ENCODE measurements at places on chromosomes 12 and 14. TPM values are rescaled to one million over a fixed set of nuclear protein-coding genes. Genes with fewer than 3 reads are reported as not detected.

Gene NUAK1
- total RNA-seq, result 3.0 TPM

Gene CLEC4C
- total RNA-seq, result not detected

Gene ACSS3
- 24.5 TPM for total RNA-seq

Gene TMEM132D
- not detected for total RNA-seq

Gene HCAR2
- total RNA-seq, result not detected

Gene NRXN3
- 0.18 TPM for total RNA-seq

Gene MIP
- total RNA-seq, result not detected

Gene GPRC5D
- total RNA-seq, result not detected

Gene ZFHX2
- 0.41 TPM for total RNA-seq

- DNase-seq, result no peak
Measured at GRCh38 chr12:130707571-130707891, 8.6 kb downstream of the RIMBP2 start.

GRCh38 chr12:24507827-24508226, 441.1 kb downstream of the BCAT1 start:
- DNase-seq, result no peak

GRCh38 chr14:104184911-104185499, 46.6 kb downstream of the KIF26A start:
- no peak for DNase-seq

DNA sequence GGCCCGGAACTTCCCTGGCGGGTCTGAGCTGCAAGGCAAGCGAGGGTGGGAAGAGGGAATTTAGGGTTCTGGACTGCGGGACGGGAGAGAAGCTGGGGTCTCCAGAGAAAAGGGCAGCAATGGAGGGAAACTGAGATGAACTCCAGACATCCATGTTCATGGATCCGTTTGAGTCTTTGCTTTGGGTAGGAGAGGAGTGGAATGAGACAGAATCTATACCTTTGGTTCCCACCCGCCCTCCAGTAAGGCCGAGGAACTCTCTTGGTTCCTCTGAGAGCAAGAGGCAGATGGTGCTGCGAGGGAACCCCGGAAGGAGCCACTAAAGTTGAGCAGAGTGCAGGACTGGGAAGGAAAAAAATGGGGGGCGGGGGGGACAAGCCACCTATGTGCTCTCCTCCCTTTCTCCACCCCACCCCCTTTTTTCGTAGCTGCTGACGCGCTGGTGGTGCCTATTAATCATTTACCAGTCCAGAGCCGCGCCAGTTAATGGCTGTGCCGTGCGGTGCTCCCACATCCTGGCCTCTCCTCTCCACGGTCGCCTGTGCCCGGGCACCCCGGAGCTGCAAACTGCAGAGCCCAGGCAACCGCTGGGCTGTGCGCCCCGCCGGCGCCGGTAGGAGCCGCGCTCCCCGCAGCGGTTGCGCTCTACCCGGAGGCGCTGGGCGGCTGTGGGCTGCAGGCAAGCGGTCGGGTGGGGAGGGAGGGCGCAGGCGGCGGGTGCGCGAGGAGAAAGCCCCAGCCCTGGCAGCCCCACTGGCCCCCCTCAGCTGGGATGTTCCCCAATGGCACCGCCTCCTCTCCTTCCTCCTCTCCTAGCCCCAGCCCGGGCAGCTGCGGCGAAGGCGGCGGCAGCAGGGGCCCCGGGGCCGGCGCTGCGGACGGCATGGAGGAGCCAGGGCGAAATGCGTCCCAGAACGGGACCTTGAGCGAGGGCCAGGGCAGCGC, 1.2 kb downstream of the SSTR1 start:
- DNase-seq, result peak; percentile 17

DNA sequence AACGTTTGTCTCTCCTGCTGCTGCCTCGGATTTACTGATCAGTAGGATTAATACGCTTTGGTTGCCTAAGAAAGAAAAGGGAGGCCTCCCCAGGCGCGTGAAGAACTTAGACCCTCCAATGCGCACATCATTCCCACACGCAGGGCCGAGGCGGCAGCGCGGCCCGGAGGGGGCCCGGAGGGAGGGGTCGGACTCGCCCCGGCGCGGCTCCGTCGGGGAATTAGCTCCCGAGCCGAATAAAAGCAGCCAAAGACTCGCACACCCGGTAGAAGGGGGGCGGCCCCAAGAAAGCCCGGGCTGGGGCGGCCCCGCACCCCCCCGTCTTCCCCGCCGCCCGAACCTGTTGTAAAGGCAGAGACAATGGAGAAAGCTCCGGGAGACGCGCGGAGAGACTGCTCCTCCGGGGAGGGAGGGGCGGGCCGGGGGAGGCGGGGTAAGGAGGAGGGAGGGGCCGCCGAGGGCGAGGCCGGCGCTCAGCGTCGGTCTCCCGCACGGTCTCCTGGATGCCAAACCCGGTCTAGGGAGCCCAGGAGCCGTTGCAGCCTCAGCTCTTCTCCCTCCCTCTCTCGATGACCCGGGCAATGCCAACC, at the start of gene NELL2:
NELL2 (minus strand) TSS at position 362 of the 590 bp plus-strand sequence. CDS start 446 bp downstream, outside the sequence.
- peak; percentile 0 for DNase-seq

DNA sequence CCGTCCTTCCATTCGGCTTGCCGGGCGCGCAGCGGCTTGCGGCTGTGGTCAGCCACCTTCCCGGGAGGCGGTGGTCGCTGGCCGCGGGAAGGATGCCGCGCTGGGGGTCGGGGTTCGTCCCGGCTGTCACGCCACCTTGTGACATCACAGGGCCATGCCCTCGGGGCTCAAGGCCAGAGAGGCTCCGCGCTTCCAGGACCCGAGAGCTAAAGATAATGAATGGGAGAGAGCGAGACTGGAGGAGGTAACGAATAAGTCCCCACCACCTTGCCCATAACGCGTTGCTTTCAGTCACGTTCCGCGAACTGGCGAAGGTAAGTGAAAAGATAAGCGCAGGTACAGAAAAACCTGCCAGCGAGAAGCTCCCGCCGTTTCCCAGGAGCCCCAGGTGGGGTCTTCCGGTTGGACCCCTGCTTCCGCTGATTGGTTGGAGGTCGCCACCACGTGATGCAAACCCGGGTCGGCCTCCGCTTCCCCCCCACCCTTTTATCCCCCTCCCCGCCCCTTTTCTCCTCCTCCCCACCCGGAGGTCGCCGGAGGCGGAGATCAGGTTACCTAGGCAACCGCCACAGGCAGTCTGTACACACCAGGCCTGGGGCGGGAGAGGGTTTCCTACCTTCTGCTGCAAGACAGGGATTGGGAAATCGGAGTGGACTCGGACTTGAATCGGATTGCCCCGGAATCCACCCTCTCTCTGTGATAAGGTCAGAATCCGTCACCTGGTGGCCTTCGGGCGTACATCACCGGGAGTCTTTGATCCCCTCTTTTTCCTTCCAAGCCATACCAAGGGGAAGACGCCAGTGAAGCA, at the start of gene LRRC9:
LRRC9 (plus strand) TSS at position 575 of the 808 bp plus-strand sequence.
- DNase-seq, result no peak

- no peak for DNase-seq
Measured at GRCh38 chr14:104788873-104789663, 6.5 kb downstream of the AKT1 start.

GRCh38 chr12:75477137-75477536, 3.4 kb upstream of the GLIPR1 start:
- DNase-seq, result no peak

DNA sequence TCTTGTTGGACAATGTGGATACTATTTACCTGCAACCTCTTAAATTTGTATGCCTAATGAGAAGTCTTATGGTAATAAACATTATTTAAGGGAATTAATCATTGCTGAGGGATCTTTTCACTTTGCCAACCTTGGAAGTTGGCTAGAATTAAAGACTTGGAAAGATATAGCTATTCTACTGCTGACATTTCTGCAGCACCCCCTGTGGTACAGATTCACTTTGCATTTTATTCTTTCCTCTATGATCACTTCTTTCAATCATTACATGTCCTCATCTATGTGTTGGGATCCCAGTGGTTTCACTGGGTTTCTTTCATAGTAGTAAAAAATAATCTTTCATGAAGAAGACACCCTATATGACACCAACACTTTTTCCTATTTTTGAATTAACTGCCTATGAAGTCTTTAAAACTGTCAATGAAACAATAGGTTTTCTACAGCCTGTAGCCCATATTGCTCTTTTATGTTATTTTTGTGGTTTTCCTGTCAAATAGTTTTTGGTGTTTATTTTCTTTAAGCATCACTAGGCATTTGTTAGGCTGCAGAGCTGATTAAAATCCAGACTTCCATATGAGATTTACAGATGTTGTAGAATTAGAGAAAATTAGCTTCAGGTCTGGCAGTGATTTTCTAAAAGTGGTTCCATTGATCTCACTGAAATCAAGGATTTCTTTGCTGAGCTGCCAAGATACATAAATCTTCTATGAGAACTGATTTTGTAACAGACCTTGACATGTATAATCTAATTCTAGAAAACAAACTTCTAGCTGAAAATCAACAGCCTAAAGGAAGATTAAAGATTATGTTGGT, 256.1 kb downstream of the NAV3 start:
- DNase-seq, result peak; percentile 15

GRCh38 chr12:42819846-42820245, 230.3 kb upstream of the PRICKLE1 start:
- no peak for DNase-seq

DNA sequence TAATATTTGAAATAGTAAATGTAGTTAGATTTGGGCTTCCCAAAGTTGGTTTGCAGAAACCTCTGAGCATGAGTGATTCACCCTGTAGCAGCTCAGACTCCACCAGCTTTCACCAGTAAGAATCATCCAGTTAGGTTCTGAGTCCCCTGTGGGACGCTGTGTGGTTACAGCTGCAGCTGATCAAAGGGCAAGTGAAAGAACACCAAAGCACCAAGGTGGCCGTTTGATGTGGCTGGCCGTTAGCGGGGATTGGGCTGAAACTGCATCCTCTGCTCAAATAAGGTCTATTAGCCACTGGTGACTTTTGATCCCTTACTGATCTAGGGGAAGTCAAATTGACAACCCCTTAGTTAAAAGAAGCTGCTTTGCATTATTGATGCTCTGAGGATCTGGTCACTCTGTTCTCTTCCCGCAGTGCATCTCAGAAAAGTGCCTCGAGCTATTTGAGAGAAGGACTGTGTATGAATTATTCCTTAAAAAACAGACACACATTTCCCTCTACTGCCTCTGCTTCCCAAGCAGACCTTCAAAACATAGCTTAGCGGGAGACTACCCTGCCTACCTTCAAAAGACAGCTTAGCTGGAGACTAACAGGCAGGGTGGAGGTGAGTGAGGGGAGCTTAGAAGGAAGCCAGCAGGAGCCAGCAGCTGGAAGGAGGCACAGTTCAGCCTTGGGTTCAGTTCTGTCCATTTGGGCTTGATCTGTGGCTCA, 3.7 kb downstream of the ABHD12B start:
- DNase-seq, result peak; percentile 17

GRCh38 chr12:6279631-6280030, 30.9 kb upstream of the PLEKHG6 start:
- no peak for DNase-seq

DNA sequence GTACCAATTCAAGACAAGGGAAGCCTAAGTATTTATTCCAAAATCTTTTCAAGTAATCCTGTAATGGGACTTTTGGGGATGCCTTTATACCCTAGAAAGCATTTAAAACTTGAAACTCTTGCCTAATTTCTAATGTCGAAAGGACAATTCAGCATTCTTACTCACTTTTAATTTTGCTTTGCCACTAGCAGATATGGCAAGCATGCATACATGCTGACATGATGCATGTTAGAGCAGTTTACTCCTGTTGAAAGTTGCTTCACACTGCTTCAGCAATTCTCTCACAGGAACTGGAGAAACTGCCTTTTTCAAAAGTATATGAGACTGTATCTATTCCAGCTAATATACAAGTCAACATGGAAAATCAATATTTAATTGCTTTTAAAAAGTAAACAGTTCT, 79.9 kb downstream of the TAOK3 start:
- DNase-seq, result no peak

GRCh38 chr12:109462868-109463692, 14.0 kb downstream of the KCTD10 start:
- peak; percentile 99 for DNase-seq

DNA sequence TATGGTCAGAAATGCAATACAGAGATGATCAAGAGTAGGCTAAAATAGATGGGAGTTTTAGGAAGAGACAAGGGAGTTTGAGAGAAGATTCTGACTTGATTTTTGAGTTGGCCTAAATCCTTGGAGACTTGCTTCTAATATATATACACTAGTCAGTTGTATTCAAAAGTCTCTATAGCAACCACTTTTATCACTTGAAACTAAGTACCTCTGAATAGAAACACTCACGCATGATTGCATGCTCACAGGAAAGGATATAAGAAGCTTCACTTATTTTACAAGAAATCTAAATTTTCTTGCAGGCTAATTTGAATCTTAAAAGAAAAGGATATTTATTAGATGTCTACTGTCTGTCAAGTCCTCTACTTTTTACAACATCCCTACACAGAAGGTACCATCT, 316.8 kb downstream of the SNAPC1 start:
- no peak for DNase-seq

DNA sequence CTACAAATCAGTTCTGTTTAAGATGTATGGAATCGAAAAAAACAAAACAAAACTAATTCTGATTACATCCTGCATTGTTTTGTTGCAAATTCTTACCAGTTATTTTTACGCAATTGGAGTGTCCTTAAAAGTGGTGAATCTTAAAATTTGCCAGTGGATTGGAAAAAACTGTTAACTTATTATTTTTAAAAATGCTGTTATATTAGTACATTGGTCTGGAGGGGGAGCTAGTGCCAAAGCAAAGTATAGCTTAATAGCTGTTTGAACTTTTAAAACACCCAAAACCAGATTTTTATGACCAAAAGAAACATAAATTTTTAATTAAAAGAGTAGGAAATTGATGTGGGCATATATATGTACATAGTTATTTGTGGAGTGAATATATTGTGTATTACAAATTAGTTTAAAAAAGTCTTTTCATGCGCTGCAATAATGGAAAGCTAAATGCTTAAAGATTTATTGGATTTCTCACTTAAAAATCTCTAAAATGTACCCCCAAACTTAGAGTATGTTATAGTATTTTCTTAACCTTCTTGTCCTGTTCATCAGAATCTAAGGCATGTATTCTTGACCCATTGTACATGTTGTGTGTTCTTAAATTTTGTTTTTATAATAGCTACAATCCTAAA, 2.5 kb downstream of the FUT8 start:
- DNase-seq, result peak; percentile 76

DNA sequence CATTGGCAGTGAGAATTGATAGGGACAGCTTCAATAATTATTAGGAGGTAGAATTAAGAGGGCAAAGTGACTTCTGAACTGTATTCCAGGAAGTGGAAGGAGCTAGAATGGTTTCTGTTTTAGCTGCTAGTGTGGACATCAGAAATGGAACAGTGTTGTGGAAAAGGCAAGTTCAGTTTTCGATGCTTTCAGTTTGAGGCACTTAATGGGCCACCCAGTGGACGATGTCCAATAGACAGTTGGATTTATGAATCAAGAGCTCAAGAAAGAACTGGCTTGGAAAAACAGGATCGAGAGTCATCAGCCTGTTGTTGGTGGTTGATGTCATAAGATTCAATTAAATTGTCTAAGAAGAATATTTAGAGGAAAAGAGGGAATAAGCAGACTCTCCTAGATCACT, 136.3 kb downstream of the DYRK2 start:
- no peak for DNase-seq

DNA sequence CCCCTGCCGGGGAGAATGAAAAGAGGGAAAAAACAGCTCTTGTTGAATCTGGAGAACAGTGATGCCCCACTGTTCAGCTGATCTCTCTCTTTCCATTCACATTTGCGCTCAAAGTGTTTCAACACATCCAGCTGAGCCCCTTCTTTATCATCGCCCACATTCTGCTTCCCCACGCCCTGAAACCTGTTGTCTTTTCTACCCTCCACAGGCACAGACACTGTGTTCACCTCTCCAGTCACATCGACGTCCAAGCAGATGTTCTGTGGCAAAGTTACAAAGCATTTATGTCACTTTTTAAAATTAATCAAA, 338.7 kb downstream of the EGLN3 start:
- no peak for DNase-seq

GRCh38 chr14:61387076-61387475, 65.7 kb downstream of the PRKCH start:
- DNase-seq, result no peak

GRCh38 chr12:32877601-32878459, 18.7 kb downstream of the PKP2 start:
- DNase-seq, result no peak
